Stimulated activated CD4-positive, alpha-beta T cell treated with anti-CD3 and anti-CD28 coated beads, TNF-alpha, amount 100 ng/mL, for 1 hour (primary cell): ENCODE measurements at places on chromosomes 5 and 9.

GRCh38 chr5:94751460-94751859 is 133.0 kb downstream of the SLF1 start:
- no peak for DNase-seq

DNA sequence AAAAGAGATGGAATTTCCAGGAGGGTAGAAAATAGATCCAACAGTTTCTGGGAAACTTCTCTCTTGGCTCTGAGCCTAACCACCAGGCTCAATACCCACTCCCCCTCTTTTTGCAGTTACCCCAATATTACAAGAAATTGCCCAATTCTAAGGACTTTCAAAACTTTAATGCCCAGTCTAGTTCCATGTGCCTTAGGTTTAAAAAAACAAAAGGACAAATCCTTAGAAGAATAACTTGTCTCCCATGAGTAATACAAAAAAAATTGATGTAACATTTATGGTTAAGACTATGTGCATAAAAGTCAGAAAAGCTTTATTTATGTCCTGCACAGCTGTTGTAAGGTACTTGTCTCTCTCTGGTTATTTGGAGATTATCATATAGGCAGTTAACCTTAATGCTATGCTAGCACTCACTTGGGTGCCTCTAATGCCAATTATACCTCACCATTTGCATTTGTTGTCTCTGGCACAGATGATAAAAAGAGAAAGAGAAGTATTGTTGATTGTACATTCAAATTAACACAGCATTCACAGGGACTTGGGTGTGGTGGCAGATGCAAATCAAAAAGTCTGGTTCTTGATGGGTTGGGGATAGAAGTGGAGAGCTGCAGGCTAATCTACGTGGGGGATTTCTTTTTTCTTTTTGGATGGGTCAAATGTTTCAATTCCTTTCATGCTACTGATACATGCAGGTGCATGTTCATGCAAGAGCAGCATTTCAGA is 159.4 kb downstream of the PIK3R1 start:
- no peak for DNase-seq

GRCh38 chr5:2415678-2416077 is 335.8 kb downstream of the IRX2 start:
- DNase-seq = no peak

DNA sequence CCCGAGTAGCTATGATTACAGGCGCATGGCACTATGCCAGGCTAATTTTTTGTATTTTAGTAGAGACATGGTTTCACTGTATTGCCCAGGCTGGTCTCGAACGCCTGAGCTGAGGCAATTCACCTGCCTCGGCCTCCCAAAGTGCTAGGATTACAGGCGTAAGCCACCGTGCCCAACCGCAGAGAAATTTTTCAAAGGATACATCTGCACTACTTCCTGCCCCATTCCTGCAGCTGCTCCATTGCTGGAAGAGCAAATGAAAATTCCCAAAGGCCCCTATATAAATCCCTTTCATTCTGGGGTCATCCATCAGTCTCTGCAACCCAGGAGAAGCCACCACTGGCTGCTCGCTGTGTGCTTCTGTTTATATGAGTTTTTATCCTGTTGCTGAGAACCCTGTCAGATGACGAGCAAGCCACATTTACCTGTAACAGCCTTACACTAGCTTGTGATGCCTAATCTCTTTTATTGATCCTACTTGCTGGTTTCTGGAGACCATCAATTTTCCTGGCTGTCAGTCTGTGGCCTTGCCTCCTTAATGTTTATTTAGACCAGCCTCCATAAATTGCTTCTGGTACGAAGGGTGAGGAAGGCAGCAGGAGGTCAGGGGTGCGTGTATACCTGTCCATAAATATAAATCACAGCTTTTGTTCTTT is 925.3 kb downstream of the TLE4 start:
- DNase-seq = no peak

- DNase-seq = no peak
These were observed 264.6 kb downstream of the SEC61B start for GRCh38 chr9:99486684-99487083.

DNA sequence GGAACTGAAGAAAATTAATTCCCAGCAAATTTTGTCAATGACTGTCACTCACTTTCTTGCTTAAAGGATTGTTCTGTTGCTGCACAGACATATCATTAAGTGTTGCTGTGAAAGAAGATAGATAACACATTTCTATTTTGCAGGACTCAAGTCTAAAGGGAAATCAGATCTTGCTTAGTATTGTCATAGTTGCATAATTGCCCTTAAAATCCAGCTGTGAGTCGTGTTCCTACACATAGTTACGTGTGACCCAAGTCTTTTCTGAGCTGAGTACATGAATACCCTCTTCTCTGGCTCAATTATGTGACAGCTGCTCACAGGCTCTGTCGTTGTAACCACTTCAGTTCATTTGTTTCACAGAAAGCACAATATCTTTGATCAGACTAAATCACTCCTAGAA is 390.8 kb downstream of the DTWD2 start:
- no peak for DNase-seq

- no peak for DNase-seq
These were observed 2051.0 kb downstream of the EFNA5 start for GRCh38 chr5:105619725-105620124.

GRCh38 chr5:6873359-6873758 is 160.1 kb downstream of the TENT4A start:
- DNase-seq = no peak

- DNase-seq = no peak
These were observed 5.6 kb downstream of the ENHO start for GRCh38 chr9:34517185-34517584.

- DNase-seq = no peak
These were observed 2.8 kb downstream of the CDH6 start for GRCh38 chr5:31196309-31196708.

GRCh38 chr9:96232539-96233241 is 69.3 kb downstream of the HSD17B3 start:
- DNase-seq = no peak

GRCh38 chr9:98199388-98200033 is 7.1 kb upstream of the CORO2A start:
- DNase-seq = no peak

DNA sequence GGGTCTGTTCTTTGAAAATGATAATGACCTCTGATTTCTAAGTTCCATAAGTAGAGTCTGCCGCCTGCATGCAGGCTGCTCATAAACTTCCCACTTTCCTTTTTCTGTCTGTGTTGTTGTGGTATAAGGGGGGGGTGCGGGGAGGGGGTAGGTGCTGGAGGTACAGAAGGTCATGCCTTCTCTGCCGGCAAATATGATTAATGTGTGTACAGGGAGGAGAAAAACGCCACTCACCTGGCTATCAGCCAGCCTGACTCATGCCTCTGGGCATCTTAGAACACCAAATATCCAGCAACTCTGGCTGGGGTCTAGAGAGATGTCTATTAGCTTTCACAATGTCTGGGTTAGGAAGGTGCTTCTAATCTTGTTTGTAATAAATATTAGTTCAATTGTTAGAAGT is 128.3 kb downstream of the EFNA5 start:
- no peak for DNase-seq

GRCh38 chr9:132761602-132762001 is 91.3 kb downstream of the GTF3C4 start:
- DNase-seq = no peak

DNA sequence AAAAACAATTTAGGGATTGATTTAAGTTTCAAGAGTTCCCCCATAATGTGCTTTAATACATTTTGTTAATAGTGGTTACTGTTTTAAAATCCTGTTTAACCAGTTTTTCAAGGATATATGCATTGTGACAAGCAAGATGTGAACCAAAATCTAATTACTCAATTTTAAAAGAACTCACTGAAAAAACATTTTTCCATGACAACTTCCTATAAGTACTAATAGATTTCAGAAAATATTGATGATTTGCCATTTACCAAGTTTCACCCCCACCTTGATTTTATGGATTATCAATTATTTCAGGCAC is 4.9 kb upstream of the DNAJC21 start:
- DNase-seq = no peak

GRCh38 chr5:107470295-107470582 is 200.5 kb downstream of the EFNA5 start:
- DNase-seq = no peak

GRCh38 chr9:84828046-84828445 is 158.5 kb downstream of the NTRK2 start:
- DNase-seq = no peak

GRCh38 chr5:154524859-154525258 is 46.8 kb upstream of the HAND1 start:
- no peak for DNase-seq

GRCh38 chr9:118088090-118088489 is 383.9 kb downstream of the TLR4 start:
- DNase-seq = no peak

DNA sequence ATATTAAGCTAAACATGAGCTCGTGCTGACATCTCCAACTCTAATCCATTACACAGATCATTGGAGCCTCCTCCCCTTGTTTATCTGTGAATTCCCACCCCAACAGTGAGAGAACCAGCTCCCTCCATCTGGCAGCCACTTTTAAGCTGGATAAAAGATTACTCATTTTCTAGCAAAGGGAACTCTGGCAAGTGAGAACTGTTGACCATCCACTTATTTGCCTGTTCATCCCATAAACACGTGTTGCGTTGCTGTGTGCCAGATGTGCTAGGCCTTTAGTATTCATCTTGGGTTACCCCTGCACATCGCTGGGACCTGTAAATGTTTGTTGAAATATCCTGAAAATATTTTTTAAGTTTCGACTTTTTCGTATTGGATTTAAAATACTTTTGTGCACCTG is 2.4 kb upstream of the TOR1A start:
- no peak for DNase-seq

GRCh38 chr5:88890070-88890781 is 7.2 kb upstream of the MEF2C start:
- no peak for DNase-seq

GRCh38 chr9:77827104-77827784 is 179.1 kb upstream of the GNA14 start:
- no peak for DNase-seq

DNA sequence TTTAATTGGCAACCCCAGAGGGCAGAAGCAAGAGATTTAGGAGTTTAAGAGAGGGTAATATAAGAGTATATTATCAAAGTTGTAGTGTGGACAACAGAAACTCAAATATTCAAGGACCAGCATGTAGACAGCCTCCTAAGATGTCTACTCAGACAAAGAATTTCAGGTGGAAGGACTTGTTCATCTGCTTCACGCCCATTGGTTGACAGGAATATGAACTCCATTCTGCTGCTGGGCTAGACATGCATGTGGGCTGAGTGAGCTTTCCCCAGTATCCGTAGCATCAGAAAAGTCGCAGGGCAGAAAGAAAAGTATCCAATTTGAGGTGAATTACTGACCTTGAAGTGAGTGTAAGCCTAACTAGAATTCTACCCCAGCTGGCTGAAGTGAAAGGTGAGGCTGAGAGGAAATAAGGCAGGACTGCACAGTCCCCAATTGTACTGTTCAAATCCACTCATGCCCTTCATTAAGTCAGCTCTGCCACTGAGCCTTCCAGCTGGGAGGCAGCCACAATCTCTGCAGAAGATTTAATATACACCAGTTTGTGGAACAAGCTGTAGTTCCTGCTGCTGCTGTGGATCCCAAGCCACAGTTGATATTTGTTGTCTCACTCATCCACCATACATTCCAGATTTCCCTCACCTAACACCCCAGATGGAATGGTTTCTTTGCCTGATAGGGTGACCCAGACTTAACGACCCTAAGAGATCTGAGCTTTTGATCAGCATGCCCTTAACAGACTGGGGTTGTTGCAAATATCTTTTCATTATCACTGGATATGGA is 41.2 kb downstream of the PDCD1LG2 start:
- no peak for DNase-seq

GRCh38 chr9:6184749-6185645 is 30.6 kb upstream of the IL33 start:
- no peak for DNase-seq

DNA sequence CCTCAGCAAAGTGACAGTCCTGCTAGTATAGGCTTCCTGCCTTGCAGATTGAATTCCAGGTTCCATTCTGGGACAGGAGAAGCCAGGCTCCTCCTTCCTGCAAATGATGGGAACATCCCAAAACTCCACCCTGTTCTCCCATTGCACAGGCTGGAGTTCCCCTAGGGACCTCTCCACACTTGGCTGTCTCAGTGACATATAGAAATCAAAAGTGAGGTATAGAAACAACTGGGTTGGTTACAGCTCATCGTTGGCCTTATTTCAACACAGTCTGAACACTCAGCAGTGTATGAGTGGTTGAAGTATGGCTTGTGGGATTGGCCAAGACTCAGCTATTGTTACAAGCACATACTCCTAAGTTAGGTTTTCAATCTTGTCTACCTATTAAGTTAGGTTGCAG is 157.8 kb upstream of the FTMT start:
- no peak for DNase-seq

DNA sequence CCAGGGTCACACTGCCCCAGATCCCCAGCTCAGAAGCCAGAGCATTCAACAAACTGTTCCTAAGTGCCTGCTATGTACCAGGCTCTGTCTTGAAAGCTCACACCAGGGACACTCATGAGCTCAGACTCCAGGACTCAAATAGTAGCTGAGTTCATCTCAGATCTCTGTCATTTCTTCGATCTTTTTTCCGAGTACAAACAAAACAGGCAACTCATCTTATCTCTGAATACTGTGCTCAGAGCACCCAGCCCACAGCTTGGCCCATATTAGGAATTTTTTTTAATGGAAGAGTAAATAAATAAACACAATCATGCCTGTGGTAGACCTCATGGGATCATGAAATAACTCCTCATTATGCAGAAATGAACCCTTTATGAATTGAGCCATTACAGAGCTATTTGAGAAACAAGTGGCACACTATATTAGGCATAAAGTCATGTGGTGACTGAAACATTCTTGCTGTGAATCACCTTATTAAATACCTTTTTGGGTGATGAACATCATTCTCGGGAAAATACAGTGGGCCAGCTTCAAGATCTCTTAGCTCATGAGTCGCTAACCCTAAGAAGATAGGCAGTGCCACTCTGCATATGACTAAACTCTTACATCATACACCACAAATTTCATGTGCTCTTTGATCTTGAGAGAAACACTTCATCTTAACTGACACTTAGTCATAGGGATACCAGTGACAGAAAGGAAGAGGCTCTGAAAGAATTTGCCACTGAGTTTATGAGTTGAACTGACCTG is 9.9 kb downstream of the SH3RF2 start:
- DNase-seq = no peak

DNA sequence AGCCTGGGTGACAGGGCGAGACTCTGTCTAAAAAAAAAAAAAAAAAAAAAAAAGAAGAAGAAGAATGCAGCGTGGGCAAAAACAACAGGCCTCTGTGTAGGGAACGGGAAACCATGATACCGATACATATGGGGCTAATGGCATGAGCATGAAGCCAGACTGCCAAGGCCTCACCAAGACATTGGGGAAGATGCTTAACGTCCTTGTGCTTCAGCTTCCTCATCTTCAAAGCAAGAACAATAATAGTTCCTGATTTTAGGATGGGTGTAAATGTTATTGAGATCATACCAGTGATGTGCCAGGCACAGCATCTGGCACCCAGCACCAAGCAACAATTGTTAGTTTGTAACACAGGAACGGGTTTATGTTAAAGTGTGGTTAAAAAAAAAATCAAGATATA is 51.4 kb downstream of the NEURL1B start:
- DNase-seq = no peak

DNA sequence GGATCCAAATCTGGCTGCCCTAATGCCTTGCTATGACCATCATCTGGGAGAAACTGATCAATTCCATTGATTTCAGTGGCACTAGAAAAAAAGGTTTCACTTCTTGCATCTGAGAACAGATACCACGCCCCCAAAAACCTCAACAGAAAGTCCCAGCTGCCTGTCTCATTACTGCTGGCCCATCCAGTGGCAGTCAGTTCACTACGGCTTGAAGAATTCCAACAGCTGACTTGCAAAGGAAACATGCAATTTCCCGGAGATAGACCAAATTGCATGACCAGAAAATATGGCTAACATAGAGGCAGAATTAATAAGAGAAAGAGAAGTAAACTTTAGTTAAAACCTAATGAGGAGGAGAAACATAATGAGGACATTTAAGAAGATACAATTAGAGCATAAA is 48.6 kb downstream of the UGCG start:
- no peak for DNase-seq
